ENCODE measurements at places on chromosomes 2 and 18.
A peak's percentile ranks its signal among the peaks of the same experiment; 100 is the strongest.

- peak; percentile 72 for DNase-seq
These were observed 62.9 kb downstream of the AFTPH start for GRCh38 chr2:64586883-64587481.

DNA sequence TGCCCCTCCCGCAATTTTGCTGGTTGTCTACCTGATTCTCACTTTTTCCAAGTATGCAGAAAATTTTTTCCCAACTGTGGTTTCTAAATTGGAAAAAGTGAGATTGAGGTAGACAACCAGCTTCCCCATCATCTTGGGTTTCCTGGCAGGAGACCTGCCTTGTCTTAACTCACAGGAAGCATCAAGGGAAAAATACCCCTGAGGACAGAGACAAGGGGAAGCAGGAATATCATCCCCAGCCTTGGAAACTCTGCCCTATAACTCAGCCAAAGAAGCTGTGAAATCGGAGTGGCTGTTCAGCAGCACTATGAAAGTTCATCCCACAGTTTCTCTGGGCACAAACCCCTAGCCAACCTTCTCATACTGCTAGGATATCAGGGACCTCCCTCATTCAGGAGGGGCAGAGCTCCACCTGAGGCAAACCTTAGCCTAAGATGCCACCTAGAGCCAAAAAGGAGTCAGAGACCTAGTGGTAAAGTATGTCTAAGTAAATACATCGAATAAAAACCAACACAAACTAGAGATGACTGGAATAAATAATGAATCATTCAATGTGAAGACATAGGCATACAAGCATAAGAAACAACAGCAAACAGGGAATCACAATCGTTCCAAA is 68.2 kb downstream of the ZSWIM2 start:
- peak; percentile 64 for DNase-seq

DNA sequence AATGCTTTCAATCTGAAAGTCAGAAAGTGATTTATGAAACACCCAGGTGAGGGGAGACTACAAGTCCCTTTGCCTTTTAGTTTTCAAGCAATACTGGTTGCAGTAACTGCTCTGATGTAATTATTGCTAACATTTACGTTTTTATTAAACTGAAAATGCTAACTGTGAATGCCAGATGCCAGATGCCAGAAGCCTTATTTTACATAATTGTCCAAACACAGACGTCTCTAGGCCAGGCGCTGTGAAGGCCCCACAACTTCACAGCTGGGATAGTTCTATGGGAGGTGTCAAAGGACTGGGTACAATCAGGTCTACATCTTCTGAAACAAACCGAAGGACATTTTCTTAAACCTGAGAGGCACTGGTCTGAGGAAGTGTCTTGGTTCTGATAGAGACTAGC is 27.5 kb upstream of the MSGN1 start:
- no peak for DNase-seq

- no peak for DNase-seq
These were observed 205.5 kb upstream of the FSHR start for GRCh38 chr2:49359721-49360406.

DNA sequence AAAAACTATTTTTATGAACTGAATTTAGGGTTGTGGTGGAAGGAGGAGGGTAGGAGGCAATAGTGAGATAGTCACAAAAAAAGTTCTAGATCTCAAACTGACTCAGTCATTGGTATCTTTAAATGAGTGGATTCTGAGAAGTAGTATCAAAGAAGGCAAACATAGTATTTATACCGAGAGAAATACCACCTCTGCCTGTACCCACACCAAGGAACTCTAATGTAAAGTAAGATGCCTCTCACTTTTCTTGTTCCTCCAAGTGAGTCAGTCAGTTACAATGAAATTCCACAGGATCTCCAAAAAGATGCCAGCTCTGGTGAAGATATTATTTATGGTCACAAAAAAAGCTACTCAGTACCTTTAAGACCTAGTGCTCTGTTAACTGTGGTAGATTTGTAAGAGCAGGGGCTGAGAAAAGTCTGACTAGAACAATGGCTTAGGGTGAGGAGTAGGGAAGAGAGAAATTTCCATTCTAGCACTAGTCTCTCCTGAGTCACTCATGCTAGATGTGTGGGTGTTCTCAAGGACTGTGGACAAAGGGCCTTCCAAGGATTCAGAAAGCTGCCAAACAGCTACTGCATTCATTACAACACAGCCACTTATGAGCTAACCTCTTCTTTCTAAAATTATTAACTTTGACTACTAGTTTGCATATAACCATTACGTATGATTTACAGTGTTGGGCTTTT is 36.3 kb downstream of the YWHAQ start:
- peak; percentile 81 for DNase-seq

DNA sequence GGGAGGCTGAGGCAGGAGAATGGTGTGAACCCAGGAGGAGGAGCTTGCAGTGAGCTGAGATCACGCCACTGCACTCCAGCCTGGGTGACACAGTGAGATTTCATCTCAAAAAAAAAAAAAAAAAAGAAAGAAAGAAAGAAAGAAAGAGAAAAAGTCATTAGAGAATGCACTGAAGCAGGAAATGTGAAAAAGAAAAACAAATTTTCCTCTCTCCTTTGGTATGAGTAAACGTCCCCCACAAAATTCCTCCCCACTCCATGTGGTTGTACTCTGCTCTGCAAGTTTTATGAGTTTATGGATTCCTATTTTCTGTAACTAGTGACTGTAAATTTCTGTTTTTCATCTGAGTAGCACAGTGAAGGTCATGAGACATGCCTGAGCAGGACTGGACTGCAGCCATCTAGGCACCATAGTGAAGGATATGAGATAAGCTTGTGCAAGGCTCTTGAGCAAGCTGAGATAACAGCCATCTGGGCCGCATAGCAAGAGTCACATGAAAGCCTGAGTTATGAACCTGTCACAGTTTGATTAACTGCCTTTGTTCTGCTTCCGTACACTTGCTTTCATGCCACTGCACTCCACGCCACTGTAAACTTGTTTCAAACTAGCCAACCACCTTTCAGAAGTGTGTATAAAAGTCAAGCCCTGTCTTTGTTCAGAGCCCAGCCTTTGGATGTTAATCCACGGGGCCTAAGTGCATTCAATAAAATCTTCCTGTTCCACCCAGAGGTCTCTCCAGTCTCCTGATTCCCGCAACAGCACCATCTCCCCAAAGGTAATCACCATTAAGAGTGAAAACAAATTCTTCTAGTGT is 50.2 kb downstream of the SKA1 start:
- DNase-seq, result no peak

DNA sequence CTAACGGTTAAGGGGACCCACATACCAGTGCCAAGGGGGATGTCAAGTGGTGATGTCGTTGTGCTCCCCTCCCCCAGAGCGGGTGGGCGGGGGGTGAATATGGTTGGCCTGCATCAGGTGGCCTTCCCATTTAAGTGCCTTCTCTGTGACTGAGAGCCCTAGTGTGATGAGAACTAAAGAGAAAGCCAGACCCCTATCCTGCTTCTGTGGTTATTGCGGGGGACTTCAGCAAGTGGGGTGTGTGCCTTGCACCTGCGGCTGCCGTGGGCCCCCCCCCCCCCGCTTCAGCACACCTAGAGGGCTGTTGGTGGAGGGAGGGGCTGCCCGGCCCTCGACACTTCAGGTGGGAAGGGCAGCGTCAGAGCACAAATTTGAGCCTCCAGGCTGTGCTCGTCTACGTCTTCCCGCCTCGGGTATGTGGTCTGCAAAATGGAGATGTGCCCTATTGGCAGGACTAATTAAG is 6.1 kb downstream of the CTDSP1 start:
- no peak for DNase-seq

- DNase-seq, result no peak
These were observed 119.8 kb downstream of the RTTN start for GRCh38 chr18:70085641-70086040.

- no peak for DNase-seq
These were observed 23.9 kb downstream of the ME2 start for GRCh38 chr18:50902797-50903196.

- DNase-seq, result peak; percentile 78
These were observed 24.9 kb upstream of the RAB10 start for GRCh38 chr2:26008851-26009566.

DNA sequence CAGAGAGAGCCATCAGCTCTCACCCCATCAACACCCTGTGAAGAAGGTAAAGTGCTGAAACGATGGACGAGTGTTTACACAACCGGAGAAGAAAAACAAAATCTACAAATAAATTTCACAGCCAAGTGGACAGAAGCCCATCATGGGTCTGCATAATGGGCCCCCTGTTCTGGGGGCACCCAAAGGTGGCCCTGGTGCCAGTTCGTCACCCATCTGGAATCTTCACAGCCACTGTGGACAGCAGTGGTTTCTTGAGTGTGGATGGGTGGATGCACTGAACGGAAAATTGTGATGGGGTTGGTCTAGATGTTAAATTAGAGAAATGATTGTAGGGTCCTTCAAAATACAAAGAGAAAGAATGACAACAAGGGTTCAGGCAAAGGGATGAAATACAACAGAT is 38.8 kb downstream of the ANKMY1 start:
- DNase-seq, result no peak

DNA sequence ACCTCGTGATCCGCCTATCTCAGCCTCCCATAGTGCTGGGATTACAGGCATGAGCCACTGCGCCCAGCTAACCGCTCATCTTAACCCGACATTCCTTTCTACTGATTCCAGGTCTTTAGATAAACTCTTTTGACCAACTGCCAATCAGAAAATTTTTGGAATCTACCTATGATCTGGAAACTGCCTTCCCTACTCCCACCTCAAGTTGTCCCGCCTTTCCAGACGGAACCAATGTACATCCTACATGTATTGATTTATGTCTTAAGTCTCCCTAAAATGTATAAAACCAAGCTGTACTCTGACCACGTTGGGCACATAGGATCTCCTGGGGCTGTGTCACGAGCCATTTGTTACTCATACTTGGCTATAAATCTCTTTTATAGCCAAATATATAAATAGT is 3.2 kb upstream of the NEU2 start:
- DNase-seq, result peak; percentile 80

GRCh38 chr2:79453918-79454317 is 58.9 kb upstream of the CTNNA2 start:
- peak; percentile 2 for DNase-seq

DNA sequence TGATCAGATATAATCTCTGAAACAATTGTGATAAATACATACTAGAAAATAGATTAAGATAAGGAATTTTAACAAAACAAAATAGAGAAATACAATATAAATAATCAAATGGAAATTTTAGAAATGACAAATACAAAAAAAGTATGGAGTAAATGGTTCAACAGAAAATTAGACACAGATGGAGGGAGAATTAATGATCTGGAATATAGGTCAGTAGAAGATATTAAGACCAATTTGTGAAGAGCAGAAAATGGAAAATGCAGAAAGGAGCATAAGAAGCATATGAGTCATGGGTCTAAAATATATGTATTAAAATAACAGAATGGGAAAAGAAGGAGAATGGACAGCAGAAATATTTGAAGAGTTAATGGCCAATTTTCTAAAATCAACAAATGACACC is 44.4 kb downstream of the FHOD3 start:
- no peak for DNase-seq

GRCh38 chr2:105087273-105087672 is 49.4 kb downstream of the MRPS9 start:
- no peak for DNase-seq

GRCh38 chr18:36411745-36412168 is 114.2 kb downstream of the FHOD3 start:
- peak; percentile 76 for DNase-seq
